ENCODE measurements at places on chromosomes 1 and 21. TPM values are rescaled to one million over a fixed set of nuclear protein-coding genes. Genes with fewer than 3 reads are reported as not detected.

Gene MYBPH
- not detected for total RNA-seq

Gene LY9
- total RNA-seq, result 2.7 TPM

Gene KRTAP19-6
- not detected for total RNA-seq

Gene CYP4A22
- total RNA-seq, result not detected

Gene CD1D
- total RNA-seq, result 4.6 TPM

Gene SHE
- total RNA-seq, result 1.7 TPM

Gene TEDDM1
- not detected for total RNA-seq

Gene RHOU
- total RNA-seq, result 13.3 TPM

Gene SUSD4
- total RNA-seq, result 0.15 TPM

Gene MATN1
- total RNA-seq, result not detected

Gene C1orf94
- not detected for total RNA-seq

Gene NFASC
- total RNA-seq, result 12.1 TPM

Gene NPPB
- total RNA-seq, result not detected

Gene ANKRD13C
- total RNA-seq, result 23.8 TPM

DNA sequence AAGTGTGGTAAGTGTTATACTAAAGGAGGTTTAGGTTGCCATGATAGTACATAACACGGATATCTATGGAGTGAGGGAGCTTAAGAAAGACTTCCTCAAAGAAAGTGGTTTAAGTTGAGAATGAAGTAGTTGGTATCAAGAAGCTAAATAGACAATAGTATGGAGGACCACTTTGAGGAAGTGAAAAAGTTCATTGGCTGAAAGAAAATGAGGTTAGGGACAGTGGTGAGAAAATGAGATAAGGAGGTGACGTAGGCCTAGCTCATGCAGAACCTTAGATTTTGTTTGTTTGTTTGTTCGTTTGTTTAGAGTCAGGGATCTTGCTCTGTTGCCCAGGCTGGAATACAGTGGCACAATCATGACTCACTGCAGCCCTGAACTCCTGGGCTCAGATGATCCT lies 72.2 kb upstream of the PPIH start:
- DNase-seq, result no peak

GRCh38 chr1:237864338-237865244 lies 26.1 kb downstream of the ZP4 start:
- DNase-seq, result peak; percentile 67

DNA sequence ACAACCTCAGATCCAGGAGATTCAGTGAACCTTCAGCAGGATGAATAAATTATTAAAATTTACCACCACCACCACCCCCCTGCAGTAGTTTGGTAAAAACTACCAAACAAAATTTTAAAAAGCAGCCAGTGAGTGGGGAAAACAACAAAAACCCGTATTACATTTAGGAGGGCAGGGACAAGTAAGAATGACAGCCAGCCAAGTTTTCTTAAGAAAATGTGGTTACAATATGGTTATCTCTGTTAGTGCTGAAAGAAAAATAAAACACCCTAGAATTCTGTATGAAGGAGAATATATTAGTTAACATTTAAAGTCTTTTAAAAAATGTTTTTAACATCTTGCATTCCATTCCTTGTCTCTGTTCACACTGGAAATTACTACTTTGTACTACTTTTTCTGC lies 14.7 kb downstream of the CD46 start:
- DNase-seq, result no peak

DNA sequence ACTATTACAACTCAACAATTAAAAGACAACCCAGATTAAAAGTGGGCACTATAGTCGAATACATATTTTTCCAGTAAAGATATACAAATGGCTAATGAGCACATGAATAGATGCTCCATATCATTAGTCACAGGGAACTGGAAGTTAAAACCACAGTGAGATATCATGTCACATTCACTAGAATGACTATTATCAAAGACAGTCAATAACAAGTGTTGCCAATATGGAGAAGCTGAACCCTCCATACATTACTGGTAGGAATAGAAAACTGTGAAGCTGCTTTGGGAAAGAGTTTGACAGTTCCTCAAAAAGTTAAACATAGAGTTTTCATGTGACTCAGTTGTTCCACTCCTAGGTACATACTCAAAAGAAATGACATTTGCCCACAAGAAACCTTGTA lies 30.6 kb upstream of the MRPS6 start:
- no peak for DNase-seq

- no peak for DNase-seq
Observed at GRCh38 chr1:172654535-172654934, 4.4 kb upstream of the FASLG start.

GRCh38 chr1:183634429-183635065 lies 1.0 kb downstream of the ARPC5 start:
- no peak for DNase-seq

- DNase-seq, result peak; percentile 15
Observed at GRCh38 chr1:153343811-153344717, 4.6 kb downstream of the PGLYRP4 start.

DNA sequence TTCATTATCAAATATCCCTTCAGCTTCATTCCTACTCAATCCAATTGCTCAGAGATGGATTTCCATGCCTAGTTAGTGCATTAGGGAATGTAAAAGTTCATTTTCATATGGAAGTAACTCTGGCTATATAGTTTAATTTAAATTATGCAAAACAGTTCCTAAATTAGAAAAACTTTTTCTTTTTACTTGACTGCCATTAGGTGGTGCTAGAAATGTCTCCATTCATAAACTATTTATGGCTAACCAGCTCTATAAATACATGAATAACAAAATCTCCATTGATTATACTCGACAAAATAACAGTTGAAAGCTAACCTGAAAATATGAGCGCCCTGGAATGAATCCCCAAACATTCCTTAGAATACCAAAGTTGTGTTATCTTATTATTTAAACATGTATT lies 311.4 kb downstream of the USH2A start:
- DNase-seq, result no peak

DNA sequence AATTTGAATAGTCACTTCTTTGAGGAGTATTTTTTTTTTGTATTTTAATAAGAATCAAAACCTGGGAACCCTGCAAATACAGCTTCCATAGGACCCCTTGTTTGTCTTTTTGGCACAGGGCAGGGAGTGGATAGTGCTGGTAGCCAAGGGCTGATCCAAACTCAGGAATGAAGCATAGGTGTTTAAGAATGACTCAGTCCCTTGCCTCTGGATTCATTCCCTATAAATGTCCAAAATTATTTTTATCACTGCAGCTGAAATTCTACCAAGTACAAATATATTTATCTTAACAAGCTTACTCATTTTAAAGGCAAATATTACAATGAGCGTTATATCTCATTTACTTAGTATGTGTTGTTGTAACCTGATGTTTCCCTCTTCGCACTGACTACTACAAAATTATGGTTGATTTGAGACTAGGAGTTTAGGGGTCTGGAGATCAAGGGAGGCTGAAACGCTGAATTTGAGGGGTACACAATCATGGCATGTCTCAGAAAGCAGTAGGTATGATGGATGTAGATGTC lies 278.6 kb upstream of the LYPLAL1 start:
- no peak for DNase-seq

DNA sequence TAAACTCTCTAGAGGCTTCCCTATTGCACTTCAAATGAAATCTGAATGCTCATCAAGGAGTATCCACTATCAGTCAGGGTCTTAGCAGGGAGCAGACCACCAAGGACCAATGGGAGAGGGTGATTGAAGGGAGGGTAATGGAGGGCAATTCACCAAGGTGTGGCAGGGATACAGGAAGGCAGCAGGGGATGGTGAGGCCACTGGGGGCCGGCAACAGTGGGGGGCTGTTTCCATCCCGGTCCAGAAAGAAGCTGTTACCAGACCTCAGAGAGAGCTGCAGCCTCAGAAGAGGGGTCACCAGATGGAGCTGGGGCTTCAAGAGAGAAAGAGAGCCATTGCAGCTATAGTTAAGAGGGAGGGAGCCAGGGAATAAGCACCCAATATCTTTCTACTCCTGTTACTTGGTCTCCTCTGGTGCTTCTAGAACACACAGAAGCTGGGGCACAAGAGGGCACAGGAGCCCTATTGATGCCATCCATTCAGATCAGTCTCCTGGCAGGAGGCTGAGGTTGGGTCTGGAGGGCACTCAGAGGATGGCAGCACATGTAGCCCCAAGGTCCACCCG lies 417.6 kb downstream of the PTPRU start:
- peak; percentile 6 for DNase-seq

GRCh38 chr1:26570287-26570686 lies 40.7 kb downstream of the RPS6KA1 start:
- DNase-seq, result no peak

DNA sequence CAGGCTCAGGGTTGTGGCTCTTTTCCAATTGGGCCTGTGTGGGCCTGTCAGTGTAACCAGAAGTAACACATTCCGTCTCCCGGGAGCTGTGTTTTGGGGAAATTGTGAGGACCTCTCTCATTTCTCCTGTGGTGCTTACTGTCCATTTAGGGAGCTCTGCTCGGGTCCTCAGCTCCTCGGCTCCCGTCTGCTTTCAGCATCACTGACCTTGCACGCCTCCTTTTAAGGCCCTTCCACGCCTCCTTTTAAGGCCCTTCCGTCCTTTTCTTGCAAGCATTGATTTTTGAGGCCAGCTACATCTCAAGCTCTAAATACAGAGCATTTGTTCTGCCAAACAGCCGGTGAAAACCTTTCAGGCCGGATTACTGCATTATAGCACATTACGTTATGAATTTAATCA lies 9.7 kb downstream of the CA6 start:
- DNase-seq, result no peak

GRCh38 chr1:37714689-37715088 lies 22.4 kb downstream of the CDCA8 start:
- DNase-seq, result no peak

GRCh38 chr1:165898837-165899236 lies 71.4 kb downstream of the UCK2 start:
- no peak for DNase-seq

GRCh38 chr1:64935551-64936155 lies 30.7 kb downstream of the JAK1 start:
- DNase-seq, result no peak

GRCh38 chr1:161307892-161308638 lies 1.7 kb downstream of the MPZ start:
- no peak for DNase-seq

DNA sequence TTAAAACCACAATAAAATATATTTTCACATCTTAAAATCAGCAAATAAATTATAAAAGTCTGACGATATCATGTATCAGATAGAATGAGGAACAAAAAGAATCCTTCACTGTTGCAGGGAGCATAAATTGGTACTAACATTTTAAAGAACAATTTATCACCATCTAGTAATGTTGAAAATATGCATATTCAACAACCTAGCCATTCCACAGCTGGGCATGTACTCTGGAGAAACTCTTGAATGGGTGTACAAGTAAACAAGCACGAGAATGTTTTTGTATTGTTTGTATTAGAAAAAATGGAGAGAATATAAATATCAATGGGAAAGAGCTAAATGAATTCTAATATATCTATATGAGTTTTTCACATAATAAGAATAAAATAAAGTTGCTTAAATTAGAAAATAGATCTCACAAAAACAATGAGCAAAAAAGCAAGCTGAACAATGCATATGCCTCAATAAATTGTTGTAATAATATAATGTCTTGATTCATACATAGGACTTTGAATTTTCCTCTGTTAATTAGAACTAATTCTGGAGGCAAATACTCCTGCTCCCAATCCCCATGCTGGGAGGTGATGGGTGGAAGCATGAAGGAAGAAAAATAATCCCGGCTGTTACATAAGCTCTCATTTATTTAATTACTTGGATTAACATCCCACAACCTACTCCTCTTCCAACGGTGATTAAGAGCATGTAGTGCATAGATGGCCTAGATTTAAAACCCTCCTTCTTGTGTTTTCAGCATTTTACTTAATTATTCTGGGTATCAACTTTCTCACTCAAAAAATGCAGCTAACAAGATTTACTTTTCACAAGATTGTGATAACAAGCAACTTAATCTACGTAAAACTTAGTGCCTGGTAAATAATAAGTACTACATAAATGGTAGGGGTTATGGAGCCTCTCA lies 5.5 kb upstream of the FMO2 start:
- no peak for DNase-seq

GRCh38 chr1:167544447-167545093 lies 9.0 kb downstream of the CREG1 start:
- no peak for DNase-seq

DNA sequence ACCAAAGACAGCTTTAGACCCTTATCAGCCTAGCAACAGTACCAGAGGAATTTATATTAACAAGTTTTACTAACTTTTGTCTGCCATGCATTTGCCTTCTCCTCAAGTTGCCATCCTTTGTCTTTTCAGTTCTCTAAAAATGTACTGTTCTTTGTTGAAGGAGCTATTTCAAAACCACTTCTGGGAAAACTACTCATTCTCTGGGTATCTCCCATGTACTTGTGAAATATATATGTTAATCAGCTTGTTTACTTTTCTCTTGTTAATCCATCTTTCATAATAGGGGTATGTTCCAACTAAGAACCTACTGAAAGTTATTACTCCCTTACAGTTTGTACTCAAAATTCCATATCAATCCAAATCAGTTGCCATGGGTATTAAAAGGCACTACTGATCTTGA lies 16.3 kb downstream of the DPYD start:
- DNase-seq, result no peak

DNA sequence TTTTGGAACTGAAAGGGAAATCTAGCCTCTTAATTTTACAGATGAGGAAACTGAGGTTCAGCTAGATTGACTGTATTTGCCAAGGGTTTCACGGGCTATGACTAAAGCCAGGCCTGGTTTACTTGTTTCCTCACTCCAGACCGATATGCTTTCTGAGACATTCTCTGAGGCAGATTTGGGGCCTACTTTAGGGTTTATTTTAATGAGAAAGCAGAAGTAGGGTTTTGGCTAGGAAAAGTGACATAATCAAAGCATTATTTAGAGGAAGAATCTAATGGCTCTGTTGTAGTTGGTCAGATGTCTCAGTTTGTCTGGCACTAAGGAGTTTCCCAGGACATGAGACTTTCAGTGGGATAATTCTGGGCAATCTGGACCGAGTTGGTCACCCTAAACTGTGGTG lies 1.5 kb upstream of the RPTN start:
- DNase-seq, result no peak

- no peak for DNase-seq
Observed at GRCh38 chr1:40786995-40787705, 3.6 kb downstream of the KCNQ4 start.

DNA sequence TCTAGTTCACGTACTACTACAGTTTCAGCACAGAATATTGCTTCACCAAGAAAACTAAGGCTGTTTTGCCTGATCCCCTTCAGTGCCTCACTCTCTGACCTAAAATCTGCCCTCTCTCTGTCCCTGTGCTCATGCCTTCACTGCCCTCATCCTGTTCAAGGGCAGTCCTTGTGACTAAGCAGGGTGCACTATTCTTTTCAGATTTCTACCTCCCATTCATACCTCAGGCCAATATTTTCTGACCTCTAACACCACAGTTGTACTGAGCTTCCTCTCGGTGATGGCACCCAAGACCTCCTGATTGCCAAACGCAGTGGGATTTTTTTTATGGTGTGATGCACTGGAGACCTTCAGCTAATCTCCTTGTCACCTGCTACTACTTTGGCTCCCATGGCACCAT lies 57.7 kb upstream of the GADD45A start:
- no peak for DNase-seq

All from colonic mucosa (tissue), 4 donors.